IPS DF 6.9 (cell line): ENCODE measurements at places on chromosomes 3 and 15.
A peak's percentile ranks its signal among the peaks of the same experiment; 100 is the strongest.

GRCh38 chr15:42139596-42139995, 16.8 kb downstream of the PLA2G4F start:
- H3K27ac ChIP-seq: no peak overlapping the region
- no peaks in the 10 kb centered on the region for H3K36me3 ChIP-seq
- H3K4me3 ChIP-seq: no peak overlapping the region
- no peak for DNase-seq
- H3K27me3 ChIP-seq: no peaks in the 10 kb centered on the region

DNA sequence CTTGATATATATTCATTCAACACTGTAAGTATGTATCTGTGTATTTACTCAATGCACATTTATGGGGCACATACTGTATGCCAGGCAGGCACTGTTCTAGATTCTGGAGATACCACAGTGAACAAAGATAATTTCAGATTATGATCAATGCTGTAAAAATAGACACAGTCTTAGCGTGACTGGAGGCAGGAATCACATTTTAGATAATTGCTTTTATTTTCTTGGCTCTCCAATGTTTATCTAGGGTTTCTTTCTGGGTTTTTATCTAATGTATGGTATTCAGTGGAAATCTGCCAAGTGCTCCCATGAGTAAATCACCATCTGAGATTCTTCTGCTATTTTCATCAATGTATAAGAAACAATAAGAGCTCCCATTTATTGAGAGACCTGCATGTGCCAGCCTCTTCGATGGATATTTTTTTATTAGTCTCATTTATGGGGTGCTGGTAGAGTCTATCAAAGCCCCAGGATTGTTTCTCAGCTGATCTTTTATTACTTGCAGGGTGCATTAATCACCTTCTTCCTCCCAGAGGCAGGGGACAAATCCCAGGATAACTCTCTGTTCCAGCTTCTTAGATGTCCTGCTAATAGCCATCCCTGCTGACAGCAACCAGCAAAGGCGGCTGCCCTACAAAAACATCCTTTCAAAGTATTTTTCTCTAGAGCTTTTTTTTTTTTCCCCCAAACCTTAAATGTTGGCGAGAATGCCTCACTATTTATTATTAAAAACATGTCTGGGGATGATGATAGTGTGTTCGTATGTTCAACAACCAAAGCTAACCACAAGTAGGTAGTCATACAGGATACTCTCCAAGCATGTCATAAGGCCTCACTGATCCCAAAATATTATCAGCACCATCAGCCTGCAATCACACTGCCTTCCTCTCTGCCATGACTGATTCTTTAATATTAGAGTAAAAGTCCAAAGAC, 331.0 kb upstream of the RASGRP1 start:
- no peaks in the 10 kb centered on the region for H3K4me1 ChIP-seq
- no peaks in the 10 kb centered on the region for H3K27me3 ChIP-seq
- no peak overlapping the region for H3K27ac ChIP-seq
- H3K36me3 ChIP-seq: no peaks in the 10 kb centered on the region

- H3K27ac ChIP-seq: no peak overlapping the region
- DNase-seq: no peak
- no peaks in the 10 kb centered on the region for H3K27me3 ChIP-seq
Measured at GRCh38 chr3:50444213-50444612, 59.2 kb downstream of the CACNA2D2 start.

GRCh38 chr3:81823882-81824395, 62.5 kb upstream of the GBE1 start:
- H3K4me3 ChIP-seq: no peak overlapping the region
- H3K27ac ChIP-seq: no peak overlapping the region
- DNase-seq: no peak

GRCh38 chr3:98565237-98565643, 28.2 kb downstream of the CPOX start:
- no peaks in the 10 kb centered on the region for H3K36me3 ChIP-seq
- no peak overlapping the region for H3K4me3 ChIP-seq
- DNase-seq: no peak
- no peaks in the 10 kb centered on the region for H3K4me1 ChIP-seq

- no peaks in the 10 kb centered on the region for H3K27me3 ChIP-seq
- no peak overlapping the region for H3K4me3 ChIP-seq
- H3K36me3 ChIP-seq: peaks cover 3% of the 10 kb centered on the region; the same call in 1 of the 2 replicates
- no peak overlapping the region for H3K27ac ChIP-seq
- H3K4me1 ChIP-seq: no peaks in the 10 kb centered on the region; the same call in 1 of the 2 replicates
Measured at GRCh38 chr15:78461171-78461888, 23.3 kb downstream of the IREB2 start.

DNA sequence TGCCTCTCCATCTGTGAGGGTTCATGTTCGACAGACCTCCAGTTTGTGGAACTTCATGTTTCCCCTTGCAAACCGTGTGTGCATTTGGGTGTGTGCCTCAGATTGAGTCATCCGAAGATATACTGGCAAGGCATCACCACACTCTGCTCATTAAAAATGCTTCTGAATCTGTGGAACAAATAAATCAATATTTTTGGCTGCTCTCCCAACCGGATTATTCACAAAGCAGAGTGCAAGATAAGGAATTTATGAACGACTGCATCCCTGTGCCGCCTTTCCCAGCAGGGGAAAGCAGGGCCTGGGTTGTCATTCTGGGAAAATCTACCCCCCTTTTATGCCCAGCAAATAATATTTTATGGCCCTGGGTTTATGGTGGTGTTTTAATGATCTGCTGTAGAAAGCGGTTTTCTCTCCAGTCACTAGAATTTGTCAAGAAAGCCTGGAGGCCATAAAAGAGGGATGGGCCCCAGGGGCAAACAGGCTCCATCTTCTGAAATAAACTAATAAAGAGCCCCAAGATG, 4.2 kb upstream of the WNT5A start:
- 0 out of 2 replicates have a peak, but pooled peaks cover 2% of the 10 kb centered on the region for H3K4me1 ChIP-seq

- H3K4me1 ChIP-seq: no peaks in the 10 kb centered on the region
- H3K27ac ChIP-seq: no peak overlapping the region
- H3K27me3 ChIP-seq: no peaks in the 10 kb centered on the region
- no peak overlapping the region for H3K4me3 ChIP-seq
- H3K36me3 ChIP-seq: no peaks in the 10 kb centered on the region
Measured at GRCh38 chr15:42903388-42904324, 16.9 kb downstream of the TTBK2 start.

DNA sequence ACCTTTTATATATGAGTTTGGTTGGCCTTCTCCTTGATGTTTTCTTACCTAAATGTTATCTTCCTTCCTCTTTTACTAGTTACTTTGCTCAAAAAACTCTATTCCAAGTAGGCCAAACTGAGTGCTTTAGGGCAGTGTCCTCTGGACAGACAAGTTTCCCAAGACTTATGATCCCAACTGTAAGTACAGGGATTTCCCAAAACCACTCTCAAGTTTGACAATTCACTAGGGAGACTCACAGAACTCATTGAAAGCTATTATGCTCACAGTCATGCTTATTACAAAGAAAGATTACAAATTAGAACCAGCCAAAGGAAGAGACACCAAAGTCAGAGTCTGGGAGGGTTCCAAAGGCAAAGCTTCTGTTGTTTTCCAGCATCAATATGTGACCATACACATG, 534.2 kb upstream of the ALCAM start:
- H3K4me1 ChIP-seq: no peaks in the 10 kb centered on the region
- DNase-seq: no peak
- H3K27me3 ChIP-seq: no peaks in the 10 kb centered on the region
- H3K27ac ChIP-seq: no peak overlapping the region
- H3K36me3 ChIP-seq: no peaks in the 10 kb centered on the region
- H3K4me3 ChIP-seq: no peak overlapping the region

GRCh38 chr3:98817547-98818041, 54.5 kb downstream of the ST3GAL6 start:
- DNase-seq: peak; percentile 2
- peaks cover 2% of the 10 kb centered on the region; the same call in 1 of the 2 replicates for H3K36me3 ChIP-seq
- no peak overlapping the region for H3K4me3 ChIP-seq
- H3K4me1 ChIP-seq: no peaks in the 10 kb centered on the region
- H3K27ac ChIP-seq: no peak overlapping the region
- no peaks in the 10 kb centered on the region for H3K27me3 ChIP-seq

DNA sequence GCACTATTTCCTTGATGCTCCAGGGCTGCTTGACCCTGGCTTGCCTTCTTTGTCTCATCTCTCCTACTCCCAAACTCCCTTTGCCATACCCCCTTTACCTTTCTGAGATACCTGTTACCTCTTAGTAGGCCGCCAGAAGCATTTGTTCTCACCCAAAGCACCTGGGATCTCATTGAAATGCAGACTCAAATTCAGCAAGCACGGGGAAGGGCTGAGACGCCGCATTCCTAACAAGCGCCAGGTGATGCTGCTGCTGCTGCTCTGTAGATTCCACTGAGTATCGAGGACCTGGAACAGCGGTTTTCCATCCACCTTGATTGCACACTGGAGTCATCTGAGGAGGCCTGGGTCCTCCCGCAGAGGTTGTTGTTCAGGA, 91.8 kb downstream of the TMEM266 start:
- H3K4me1 ChIP-seq: peaks cover 10% of the 10 kb centered on the region
- H3K27me3 ChIP-seq: no peaks in the 10 kb centered on the region
- H3K27ac ChIP-seq: no peak overlapping the region
- H3K36me3 ChIP-seq: no peaks in the 10 kb centered on the region
- no peak overlapping the region for H3K4me3 ChIP-seq
- DNase-seq: no peak

DNA sequence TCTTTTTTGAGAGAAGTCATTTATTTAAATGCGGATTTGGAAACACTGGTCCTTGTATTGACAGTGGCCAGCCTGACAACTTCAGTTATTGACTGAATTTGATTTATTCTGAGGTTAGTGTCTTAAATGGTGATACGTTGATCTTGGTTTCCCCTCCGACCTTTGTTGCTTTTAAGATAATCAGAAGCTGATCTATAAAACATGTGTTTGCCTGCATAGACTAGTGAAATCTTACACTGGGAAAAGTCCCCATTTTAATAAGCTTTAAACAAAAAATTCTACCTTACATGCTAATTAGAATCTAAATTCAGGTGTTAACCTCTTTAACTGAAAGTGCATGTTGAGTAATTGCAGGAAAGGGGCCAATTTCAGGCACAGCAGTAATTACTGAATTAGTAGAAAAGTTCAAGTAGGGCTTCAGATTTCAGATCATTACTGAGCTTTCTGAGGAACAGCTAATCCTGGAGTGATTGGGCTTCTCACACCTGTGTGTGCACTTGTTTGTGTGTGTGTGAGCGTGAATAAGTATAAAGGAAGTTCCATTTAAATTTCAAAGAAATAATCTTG, 221.4 kb downstream of the SOX2 start:
- no peaks in the 10 kb centered on the region; the same call in 1 of the 2 replicates for H3K4me1 ChIP-seq
- no peak for DNase-seq
- no peaks in the 10 kb centered on the region for H3K36me3 ChIP-seq

- DNase-seq: no peak
- H3K4me1 ChIP-seq: no peaks in the 10 kb centered on the region
- no peaks in the 10 kb centered on the region for H3K36me3 ChIP-seq
- no peak overlapping the region for H3K27ac ChIP-seq
- no peaks in the 10 kb centered on the region for H3K27me3 ChIP-seq
Measured at GRCh38 chr15:89009080-89009479, 79.2 kb upstream of the ABHD2 start.

GRCh38 chr3:133238015-133238414, 161.8 kb upstream of the BFSP2 start:
- H3K27ac ChIP-seq: no peak overlapping the region
- no peaks in the 10 kb centered on the region for H3K4me1 ChIP-seq
- H3K36me3 ChIP-seq: no peaks in the 10 kb centered on the region
- no peak for DNase-seq
- H3K27me3 ChIP-seq: no peaks in the 10 kb centered on the region
- H3K4me3 ChIP-seq: no peak overlapping the region

DNA sequence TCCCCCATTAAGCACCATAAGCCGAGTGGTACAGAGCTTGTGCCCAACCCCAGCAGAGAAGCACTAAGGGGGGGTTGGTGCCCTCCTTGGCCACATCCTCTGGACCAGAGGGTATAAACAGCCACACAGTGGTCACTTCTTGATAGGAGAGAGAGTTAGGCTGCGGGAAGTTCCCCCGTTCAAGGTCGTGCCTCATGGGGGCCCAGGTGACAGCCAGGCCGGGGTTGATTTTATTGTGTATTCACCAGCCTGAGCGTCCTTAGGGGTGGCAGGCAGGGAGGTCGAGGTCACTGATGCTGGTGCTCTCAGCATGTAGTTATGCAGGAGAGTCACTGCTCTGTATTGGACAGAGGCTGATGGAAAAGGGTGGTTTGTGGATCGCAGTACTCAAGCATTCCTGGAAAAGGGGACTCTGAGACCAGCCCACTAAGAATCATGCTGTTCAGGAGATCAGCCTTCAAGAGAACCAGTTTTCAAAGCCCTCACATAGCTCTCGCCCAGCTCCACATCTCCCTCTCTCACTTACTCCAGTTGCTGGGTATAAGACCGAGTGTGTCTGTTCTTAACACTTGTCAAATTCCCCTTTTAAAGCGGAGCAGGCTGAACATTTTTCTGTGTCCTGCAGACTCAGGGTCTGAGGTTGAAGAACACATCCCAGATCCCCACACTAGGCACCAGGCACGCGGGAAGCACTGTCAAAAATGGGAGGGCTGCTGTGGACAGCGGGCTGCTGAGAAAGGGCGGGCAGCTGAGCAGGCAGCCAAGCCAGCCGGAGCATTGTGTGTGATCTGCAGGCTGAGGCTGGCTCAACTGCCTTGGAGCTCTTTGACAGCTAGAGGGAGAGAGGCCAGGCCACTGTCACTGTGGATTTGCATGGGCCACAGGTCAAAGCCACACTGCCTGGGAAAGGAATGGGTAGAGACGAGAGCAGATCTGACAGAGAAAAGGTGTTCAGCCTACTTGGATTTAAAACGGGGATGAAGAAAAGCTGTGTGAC, 279.3 kb upstream of the LRRFIP2 start:
- H3K36me3 ChIP-seq: no peaks in the 10 kb centered on the region
- H3K27me3 ChIP-seq: peaks cover 15% of the 10 kb centered on the region; the same call in 1 of the 2 replicates
- H3K27ac ChIP-seq: no peak overlapping the region
- peaks cover 5% of the 10 kb centered on the region; the same call in 1 of the 2 replicates for H3K4me1 ChIP-seq
- DNase-seq: no peak

DNA sequence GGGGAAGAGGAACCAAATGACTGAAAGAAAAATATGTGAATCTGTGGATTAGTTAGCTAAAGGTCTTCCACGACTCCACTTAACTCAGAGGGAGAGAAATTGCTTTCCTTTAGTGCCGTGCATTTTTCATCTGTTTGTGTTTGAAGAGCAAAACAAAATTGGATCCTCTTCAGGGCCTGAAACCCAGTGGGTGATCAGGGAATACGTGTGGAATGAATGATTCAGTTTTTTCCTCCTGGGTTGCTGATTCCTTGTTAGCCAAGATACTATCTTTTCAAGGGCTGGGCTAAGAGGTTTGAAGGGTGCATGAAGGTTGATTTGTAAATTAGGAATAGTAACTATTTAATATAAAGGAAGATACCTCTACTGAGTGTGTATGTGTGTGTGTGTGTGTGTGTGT, 61.0 kb downstream of the TPRG1 start:
- no peaks in the 10 kb centered on the region for H3K27me3 ChIP-seq
- no peak overlapping the region for H3K27ac ChIP-seq
- no peaks in the 10 kb centered on the region for H3K36me3 ChIP-seq
- no peaks in the 10 kb centered on the region for H3K4me1 ChIP-seq
- no peak overlapping the region for H3K4me3 ChIP-seq
- no peak for DNase-seq

GRCh38 chr3:148957586-148957985, 33.8 kb upstream of the GYG1 start:
- no peak overlapping the region for H3K27ac ChIP-seq
- H3K36me3 ChIP-seq: no peaks in the 10 kb centered on the region
- no peaks in the 10 kb centered on the region; the same call in 1 of the 2 replicates for H3K4me1 ChIP-seq
- no peak for DNase-seq
- no peak overlapping the region for H3K4me3 ChIP-seq
- no peaks in the 10 kb centered on the region for H3K27me3 ChIP-seq
